ENCODE measurements at places on chromosomes 1 and 21. TPM values are rescaled to one million over a fixed set of nuclear protein-coding genes. Genes with fewer than 3 reads are reported as not detected.
A peak's percentile ranks its signal among the peaks of the same experiment; 100 is the strongest.

- peak; percentile 13 for DNase-seq
Measured at GRCh38 chr1:206933333-206933945, 11.7 kb upstream of the FCMR start.

KCNH1 gene
- total RNA-seq = 1.6 TPM

LCK gene
- total RNA-seq = not detected

GRCh38 chr1:152227310-152227928 lies 3.4 kb upstream of the HRNR start:
- DNase-seq = no peak

GRCh38 chr1:54926970-54927369 lies 40.0 kb upstream of the DHCR24 start:
- DNase-seq = no peak

DNA sequence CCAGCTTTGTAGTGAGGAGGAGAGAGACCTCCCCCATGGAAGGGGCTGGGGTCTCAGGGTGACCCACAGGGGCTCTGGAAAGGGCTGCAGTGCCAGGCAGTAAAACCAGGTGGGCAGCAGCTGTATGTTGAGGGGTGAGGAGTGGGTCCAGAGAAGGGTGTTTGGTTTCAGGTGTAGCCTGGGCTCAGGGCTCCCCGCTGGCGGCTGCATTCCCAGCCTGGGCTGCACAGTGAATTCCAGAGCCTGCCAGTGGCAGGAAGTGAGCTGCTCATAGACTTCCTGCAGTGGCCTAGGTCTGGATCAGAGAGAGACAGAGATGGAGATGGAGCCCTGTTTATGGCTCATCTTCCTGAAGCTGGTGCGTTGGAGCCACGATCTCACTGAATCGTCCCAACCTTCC lies 356.4 kb downstream of the PTPRU start:
- DNase-seq = peak; percentile 40

DNA sequence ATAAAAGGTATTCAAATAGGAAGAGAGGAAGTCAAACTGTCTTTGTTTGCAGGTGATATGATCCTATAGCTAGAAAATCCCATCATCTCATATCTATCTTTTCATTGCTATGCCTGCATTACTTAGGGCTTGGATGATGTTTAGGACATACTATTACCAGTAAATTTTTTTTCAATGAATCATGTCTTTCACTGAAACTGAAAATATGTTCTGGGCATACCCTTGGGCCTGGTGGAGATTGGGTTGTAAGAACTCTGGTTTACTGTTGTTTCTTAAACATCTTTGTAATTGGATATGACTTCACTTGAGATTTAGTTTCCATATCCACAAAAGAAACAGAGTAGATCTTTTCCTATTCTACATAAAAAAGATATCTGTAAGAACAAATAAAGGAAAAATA lies 502.2 kb upstream of the PRMT6 start:
- no peak for DNase-seq

PRDM16 gene
- not detected for total RNA-seq

DNA sequence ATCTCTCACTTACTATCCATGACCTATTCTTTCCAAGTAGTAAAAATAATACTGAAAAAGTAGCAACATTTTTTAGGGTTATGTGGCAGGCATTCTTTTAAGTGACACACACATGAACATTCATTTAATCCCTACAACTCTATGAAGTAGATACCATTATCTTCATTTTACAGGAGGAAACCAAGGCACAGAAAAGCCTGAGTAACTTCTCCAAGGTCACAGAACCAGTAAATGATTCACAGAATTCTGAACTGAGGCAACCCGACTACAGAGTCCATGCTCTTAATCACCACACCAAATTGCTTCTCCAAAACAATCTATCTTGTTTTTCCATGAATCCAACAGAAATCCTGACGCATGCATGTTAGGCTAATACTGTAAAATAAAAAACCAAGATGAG lies 17.5 kb downstream of the FUBP1 start:
- no peak for DNase-seq

DNA sequence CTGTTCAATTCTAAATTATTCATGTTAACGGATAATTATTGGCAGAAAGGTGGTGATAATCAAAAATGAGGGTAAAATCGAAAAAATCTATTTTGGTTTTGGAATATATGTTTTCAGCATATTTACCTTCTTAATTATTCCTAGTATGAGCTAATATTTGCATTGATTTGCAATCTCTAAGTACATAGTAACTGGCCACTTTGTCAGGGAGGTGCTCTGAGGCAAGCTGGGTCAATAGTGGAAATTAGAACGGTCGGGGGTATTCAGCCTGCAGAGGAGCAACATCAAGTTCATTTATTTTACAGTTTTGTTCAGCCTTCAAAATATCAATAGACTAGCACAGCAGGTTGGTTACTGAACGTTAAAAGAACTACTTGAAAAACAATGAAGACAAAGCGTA lies 1.8 kb downstream of the OTUD7B start:
- DNase-seq = no peak

DNA sequence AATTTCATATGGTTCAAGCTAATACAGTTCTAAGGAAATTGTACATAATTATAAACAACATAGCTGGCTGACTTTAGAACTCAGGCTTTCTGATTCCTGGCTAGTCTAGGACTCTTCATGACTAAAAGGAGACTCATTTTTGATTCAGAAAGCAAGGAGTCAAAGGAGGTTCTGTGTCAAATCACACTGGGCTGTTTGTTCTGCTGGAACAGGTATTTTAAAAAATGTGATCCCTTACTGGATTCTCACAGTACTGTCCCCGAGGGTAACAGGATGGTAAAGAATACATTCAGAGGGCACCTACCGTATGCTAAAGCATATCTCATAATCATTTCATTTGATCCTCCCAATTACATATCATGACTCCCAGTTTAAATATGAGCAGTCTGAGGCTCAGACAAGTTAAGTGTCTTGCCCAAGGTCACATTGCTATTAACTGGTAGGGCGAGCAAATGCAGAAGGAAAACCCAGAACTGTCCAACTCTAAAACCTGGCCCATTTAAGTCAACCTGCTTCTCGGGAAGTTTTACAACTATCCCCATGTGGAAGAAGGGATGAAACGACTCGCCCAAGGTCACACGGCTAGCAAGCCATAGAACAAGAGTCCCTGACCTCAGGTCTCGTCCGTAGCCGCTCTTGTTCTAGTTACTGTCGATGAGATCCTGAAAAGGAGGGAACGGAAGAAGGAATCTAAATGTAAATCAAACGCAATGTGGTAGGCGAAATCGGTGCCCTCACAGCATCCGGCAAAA lies 675 bp downstream of the MYSM1 start:
- DNase-seq = peak; percentile 3

CFAP74 gene
- total RNA-seq = 0.10 TPM

Measured in RPMI7951 (cell line).